ENCODE measurements at places on chromosomes 2 and 18. TPM values are rescaled to one million over a fixed set of nuclear protein-coding genes. Genes with fewer than 3 reads are reported as not detected.
A peak's percentile ranks its signal among the peaks of the same experiment; 100 is the strongest.

Gene MGAT4A
- 0.38 TPM for total RNA-seq

- DNase-seq, result peak; percentile 70
Observed at GRCh38 chr2:239892441-239893235, 132.5 kb downstream of the NDUFA10 start.

- DNase-seq, result peak; percentile 77
Observed at GRCh38 chr2:95382686-95383634, 19.5 kb upstream of the FAHD2A start.

DNA sequence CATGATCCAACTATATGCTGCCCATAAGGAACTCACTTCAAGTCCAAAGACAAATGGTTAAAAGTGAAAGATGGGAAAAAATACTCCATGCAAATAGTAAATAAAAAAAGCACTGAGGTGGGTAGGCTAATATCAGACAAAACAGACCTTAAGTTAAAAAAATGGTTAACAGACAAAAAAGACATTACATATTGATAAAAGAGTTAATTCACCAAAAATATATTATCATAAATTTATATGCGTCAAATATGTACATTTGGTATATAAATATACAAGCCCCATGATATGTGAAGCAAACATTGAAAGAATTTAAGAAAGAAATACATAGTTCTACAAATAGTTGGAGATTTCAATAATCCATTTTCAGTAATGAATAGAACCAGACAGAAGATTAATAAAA is 31.0 kb downstream of the ROCK1 start:
- DNase-seq, result no peak

DNA sequence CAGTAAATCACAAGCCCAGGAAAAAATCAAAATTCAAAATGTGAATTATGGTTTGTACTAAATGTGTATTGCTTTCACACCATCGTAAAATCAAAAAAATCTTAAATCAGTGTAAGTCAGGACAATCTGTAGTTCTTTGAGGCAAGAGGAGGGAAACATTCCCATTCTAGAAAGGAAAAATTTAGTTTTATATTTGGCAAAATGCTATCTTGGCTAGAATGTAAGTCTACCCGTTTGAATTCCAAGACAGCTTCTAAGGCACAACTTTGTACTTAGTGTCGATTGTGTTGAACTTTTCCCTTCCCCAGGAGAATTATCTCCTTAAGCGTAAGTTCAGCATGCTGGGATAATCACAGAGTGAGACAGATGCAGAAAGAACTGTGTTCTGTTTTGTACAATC is 638.2 kb upstream of the LRRTM1 start:
- no peak for DNase-seq

GRCh38 chr2:119517433-119517832 is 6.8 kb downstream of the SCTR start:
- DNase-seq, result no peak

Gene SGO2
- total RNA-seq, result 5.7 TPM

DNA sequence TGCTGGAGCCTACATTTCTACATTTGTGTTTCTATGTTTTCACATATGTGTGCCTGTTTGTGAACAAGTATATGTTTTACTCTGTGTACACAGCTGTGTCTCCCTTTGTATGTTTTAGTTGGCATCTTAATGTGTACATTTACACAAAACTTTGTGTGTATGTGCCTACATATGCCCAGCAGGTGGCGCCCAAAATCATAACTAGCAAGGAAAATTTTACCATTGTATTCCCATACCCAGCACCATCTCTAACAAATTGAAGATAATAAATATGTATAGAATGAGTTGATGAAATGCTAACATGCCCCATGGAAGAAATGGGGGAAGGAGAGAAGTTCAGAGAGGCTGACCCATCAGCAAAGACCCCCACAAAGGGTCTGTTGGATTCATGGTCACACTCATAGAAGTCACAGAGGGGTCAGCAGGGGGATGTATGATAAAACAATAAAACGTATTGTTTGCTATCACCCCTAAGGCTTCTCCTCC is 48.1 kb downstream of the PKDCC start:
- DNase-seq, result no peak

DNA sequence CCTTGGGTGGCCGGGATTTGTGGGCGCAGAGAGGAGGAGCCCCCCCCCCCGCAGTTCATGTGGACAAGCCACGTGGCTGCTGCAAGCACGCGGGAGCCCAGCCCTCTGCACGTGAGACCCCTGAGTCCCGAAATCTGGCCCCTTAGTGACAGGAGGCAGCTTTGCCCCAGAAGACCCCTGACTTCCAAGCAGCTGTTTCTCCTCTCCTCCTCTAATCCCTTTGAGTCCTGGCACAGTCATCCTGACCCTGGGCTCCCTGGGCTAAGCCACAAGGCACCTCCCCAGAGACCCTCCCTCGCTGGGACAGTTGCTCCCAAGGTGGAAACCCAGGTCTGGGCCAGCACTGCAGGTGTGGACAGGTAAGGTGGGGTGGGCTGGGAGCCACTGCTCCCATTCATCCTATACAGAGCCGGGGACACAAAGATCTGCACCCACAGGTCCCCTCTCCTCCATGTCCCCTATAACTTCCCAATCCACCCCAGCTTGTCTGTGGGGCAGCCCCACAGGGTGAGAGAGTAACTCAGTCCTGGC is 923 bp downstream of the TEKT4 start:
- no peak for DNase-seq

DNA sequence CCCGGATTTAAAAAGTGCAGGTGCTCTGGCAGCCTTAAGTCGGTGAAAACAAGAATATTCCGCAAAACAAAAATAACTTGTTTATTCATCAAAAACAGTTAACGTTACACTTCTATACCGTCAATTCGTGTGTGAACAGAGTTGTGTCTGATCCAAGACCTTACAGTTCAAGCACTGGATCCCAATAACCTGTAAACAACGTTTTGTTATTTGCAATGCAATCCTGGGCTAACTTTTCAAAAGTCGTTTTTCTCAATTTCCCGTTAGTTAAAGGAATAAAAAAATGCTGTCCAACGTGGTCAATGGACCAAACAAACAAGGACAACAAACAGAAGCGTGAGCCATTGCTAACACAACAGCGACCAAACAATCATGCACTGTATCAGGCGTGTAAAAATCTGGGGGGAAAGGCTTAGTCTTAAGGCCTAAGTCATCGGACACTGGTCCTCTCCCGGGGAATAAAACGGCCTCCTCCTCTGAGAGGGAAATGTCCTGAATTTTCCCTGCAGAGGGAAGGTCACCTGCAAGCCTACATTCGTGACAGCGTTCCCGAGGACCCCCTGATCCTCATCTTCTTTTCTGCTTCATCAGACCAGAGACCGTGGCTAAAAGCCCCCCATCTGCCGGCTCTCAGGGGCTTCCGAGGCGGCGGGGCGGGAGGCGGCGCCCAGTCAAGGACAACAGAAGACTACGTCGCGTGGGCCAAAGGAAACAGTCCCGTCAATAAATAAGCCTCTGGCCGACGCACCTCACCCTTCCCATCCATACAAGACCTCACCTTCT is 490 bp downstream of the NDUFS1 start:
- no peak for DNase-seq

GRCh38 chr18:34702814-34703213 is 7.3 kb upstream of the DTNA start:
- DNase-seq, result no peak

DNA sequence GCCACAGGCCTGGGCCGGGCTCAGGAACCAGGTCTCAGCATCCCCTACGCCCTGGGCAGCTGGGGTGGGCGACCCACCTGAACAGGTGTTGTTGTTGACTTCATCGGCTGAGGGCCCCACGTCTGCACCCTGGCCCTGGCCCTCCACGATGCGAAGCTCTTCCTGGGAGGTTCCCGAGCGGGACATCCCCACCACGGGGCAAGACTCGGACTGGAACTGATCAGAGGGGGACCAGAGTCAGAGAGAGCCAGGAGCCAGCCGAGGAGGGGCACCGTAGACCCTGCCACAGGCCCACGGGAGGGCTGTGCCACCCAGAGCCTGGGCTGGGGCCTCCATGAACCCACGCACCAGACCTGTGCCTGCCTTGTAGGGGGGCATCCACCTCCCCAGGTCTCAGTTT is 54.3 kb downstream of the AQP12A start:
- DNase-seq, result no peak

Gene LDAH
- total RNA-seq, result 28.0 TPM

Gene MARCHF4
- total RNA-seq, result 1.3 TPM

DNA sequence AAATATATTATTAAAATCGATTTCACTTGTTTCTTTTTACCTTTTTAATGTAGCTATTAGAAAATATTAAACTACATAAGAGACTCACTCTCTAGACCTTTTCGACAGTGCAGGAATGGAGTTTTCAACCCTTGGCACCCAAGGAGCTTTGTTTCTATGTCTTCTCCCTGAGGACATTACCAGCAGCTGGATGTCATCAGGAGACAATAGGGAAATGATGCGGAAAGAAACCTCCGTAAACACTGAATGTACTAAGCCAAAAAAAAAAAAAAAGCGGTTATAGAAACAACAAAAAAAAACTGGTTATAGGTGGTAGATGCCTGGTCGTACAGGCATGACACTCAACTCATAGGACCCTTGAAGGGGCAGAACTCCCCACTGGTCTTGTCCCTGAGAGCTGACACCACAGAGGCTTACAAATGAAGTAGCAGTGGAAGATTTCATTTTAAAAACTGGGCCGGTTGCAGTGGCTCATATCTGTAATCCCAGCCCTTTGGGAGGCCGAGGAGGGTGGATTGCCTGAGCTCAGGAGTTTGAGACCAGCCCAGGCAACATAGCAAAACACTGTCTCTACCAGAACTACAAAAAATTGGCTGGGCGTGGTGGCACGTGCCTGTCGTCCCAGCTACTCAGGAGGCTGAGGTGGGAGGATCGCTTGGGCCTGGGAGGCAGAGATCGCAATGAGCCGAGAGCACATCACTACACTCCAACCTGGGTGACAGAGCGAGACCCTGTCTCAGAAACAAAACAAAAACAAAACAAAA is 23.8 kb downstream of the THAP4 start:
- no peak for DNase-seq

Gene REG3A
- total RNA-seq, result not detected

DNA sequence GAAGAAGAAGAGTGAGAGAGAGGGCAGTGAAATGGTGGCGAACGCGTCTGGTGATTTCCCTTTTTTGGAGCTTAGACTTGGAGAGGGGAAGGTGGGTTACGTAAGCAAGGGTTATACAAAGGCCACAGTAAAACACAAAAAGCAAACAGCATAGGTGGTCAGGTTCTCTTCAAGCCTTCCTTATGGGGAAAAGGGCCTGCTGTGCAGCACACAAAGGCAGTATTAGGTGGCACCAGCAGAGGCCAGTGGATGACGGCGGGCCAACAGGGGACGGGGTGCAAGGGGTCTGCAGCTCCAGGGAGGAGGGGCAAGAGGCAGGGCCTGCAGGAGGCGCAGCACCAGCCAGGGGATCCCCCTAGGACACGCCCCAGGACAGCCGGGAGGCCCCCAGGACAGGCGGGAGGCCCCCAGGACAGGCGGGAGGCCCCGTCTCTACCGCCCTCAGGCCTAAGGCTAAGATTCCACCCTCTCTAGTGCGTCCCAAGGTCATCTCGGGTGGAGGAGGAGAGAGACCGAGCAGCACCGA is 32.6 kb upstream of the NPC1 start:
- DNase-seq, result no peak

Gene PIEZO2
- total RNA-seq, result 139 TPM

Gene TDRD15
- total RNA-seq, result not detected

Gene IMPA2
- total RNA-seq, result 9.2 TPM

DNA sequence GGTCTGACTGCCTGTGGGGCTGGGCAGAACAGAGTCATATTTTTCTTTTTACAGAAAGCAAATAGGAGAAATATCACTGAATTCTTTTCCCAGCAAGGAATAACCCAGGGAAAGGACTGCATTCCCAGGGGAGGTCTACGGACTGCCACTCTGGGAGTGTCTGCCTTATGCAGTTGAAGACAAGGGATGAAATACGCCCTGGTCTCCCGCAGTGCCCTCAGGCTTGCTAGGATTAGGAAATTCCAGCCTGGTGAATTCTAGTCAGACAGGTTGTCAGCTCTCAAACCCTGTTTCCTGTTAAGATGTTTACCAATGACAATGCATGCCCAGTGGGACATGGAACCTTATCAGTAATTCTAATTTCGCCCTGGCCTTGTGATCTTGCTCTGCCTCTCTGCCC is 30.3 kb upstream of the PDK1 start:
- DNase-seq, result no peak

Gene LDLRAD4
- total RNA-seq, result 20.4 TPM

Gene INPP4A
- total RNA-seq, result 31.5 TPM

Gene TUBA3E
- not detected for total RNA-seq

Gene GYPC
- 110 TPM for total RNA-seq

DNA sequence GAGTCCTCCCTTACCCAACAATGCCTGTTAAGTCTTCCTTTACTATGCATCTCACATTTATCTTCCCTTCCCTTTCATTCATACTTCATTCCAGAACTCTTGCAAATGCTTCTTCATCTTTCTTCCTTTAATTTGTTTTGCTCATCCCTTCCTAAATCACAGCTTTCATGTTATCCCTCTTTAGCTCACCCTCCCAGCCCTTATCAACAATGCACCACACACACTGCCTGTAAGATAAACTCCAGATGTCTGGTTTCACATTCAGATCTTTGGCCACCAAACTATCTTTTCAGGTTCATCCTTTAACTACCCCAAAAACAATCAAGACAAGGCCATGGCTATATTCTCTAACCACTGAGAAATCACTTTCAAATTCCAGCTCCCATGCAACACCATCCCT is 3.4 kb downstream of the CCDC93 start:
- DNase-seq, result no peak

- DNase-seq, result no peak
Observed at GRCh38 chr2:54657664-54658083, 65.8 kb upstream of the EML6 start.

Gene SYT4
- total RNA-seq, result not detected

DNA sequence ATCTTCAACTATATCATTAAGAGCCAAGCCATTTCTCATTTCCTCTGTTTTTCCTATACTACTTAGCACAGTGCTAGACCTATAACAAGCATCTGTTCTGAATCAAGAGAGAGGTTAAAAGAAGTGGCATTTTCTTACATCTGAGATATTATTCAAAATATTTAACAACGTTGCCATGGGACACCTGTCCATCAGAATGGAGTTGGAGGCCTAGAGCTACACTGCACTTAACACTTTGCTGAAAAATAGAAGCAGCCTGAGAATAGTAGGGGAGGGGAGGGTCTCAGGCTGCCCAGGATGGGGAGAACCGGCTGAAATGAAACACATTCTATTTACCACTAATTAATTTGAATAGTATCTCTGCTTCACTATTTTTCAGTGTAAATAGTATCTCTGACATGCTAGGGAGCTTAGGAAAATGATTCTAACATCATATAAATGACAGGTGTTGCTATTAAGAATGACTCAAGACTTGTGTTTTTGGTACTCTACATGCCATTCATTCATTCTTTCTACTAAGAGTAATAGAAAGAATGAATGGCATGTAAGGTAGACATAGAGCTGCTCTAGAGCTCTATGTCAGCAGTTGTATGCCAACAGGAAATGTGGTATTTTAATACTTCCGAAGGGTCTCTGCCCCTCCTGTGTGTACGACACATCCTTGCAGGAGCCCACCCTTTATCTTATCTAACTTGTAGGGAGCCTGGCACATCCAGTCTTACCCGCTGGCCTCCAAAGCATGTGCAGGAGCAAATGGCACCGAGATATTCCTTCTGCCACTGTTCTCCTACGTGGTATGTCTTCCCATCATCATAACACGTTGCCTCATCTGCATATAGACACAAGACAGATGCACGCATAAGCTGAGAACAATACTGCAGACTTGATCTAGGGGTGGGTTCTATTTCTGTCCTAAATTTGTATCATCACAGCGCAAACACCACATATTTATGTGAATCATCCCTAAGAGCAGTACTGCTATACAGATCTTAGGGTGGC is 52.6 kb downstream of the ATIC start:
- DNase-seq, result no peak

Gene FAM161A
- 2.7 TPM for total RNA-seq

Gene FBXO15
- 0.73 TPM for total RNA-seq
